ENCODE measurements at places on chromosomes 1 and 21. TPM values are rescaled to one million over a fixed set of nuclear protein-coding genes. Genes with fewer than 3 reads are reported as not detected.

DNA sequence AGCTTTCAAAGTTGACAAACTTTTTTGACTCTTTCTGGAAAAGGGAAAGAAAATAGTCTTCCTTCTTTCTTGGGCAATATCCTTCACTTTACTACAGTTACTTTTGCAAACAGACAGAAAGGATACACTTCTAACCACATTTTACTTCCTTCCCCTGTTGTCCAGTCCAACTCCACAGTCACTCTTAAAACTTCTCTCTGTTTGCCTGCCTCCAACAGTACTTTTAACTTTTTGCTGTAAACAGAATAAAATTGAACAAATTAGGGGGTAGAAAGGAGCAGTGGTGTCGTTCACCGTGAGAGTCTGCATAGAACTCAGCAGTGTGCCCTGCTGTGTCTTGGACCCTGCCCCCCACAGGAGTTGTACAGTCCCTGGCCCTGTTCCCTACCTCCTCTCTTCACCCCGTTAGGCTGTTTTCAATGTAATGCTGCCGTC lies 160.8 kb upstream of the SGIP1 start:
- H3K27ac ChIP-seq, result no peak overlapping the region
- peaks cover 17% of the 10 kb centered on the region for H3K4me1 ChIP-seq
- no peak for DNase-seq
- peaks cover 6% of the 10 kb centered on the region for H3K36me3 ChIP-seq
- H3K4me3 ChIP-seq, result no peak overlapping the region

DNA sequence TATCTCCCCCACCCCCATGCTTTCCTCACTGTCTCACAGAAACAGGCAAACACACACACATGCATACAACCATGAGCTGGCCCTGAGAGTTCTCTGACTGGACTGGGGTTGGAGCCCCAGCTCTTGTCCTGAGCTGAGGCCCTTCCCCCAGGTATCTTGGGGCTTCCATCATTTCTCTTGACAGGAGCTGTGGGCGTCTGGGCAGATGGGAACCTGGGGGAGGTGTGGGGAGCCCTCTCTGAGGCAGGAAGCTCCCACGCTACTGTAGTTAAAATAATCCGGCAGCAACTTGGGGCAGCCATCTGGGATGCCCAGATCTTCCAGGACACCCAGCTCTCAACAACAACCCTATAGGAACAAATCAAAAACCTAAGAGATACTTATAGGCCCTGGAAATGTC lies 2.7 kb upstream of the KIF21B start:
- no peak overlapping the region for H3K4me3 ChIP-seq
- no peaks in the 10 kb centered on the region for H3K27me3 ChIP-seq
- peaks cover 41% of the 10 kb centered on the region for H3K4me1 ChIP-seq
- DNase-seq, result no peak

- peaks cover 14% of the 10 kb centered on the region for H3K36me3 ChIP-seq
- DNase-seq, result peak; percentile 85
- H3K4me3 ChIP-seq, result no peak overlapping the region
Observed at GRCh38 chr1:15426492-15427279, 11.6 kb upstream of the CTRC start.

DNA sequence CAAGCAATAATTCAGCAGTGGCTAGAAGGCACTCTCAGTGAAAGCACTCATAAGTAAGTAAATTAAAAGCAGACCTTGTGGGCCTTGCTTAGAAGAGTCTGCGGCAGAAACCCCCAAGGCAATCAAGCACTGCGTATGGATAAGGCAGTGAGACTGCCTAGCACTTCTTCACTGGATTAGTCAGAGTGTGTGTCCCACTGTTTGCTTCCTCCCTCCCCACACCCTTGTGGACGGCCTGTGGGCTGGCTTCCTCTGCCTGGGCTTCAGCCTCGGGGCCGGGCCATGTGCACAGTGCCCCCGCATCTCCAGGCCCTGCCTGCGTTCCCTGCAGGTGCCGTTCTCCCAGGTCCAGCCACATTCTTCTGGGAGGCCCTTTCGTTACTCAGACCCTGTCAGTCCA lies 23.8 kb downstream of the AGT start:
- H3K27me3 ChIP-seq, result no peaks in the 10 kb centered on the region
- no peak overlapping the region for H3K4me3 ChIP-seq
- no peaks in the 10 kb centered on the region for H3K4me1 ChIP-seq

FAM177B gene
- 1.4 TPM for polyA plus RNA-seq

- H3K27me3 ChIP-seq, result no peaks in the 10 kb centered on the region
- DNase-seq, result no peak
- no peaks in the 10 kb centered on the region for H3K4me1 ChIP-seq
- H3K27ac ChIP-seq, result no peak overlapping the region
- no peak overlapping the region for H3K4me3 ChIP-seq
Observed at GRCh38 chr1:5959087-5959486, 33.1 kb downstream of the NPHP4 start.

ZNF593OS gene
- not detected for polyA plus RNA-seq

GRCh38 chr1:147851149-147851548 lies 51.4 kb upstream of the GJA8 start:
- H3K4me3 ChIP-seq, result no peak overlapping the region
- H3K27ac ChIP-seq, result no peak overlapping the region
- DNase-seq, result no peak
- H3K36me3 ChIP-seq, result no peaks in the 10 kb centered on the region

DNA sequence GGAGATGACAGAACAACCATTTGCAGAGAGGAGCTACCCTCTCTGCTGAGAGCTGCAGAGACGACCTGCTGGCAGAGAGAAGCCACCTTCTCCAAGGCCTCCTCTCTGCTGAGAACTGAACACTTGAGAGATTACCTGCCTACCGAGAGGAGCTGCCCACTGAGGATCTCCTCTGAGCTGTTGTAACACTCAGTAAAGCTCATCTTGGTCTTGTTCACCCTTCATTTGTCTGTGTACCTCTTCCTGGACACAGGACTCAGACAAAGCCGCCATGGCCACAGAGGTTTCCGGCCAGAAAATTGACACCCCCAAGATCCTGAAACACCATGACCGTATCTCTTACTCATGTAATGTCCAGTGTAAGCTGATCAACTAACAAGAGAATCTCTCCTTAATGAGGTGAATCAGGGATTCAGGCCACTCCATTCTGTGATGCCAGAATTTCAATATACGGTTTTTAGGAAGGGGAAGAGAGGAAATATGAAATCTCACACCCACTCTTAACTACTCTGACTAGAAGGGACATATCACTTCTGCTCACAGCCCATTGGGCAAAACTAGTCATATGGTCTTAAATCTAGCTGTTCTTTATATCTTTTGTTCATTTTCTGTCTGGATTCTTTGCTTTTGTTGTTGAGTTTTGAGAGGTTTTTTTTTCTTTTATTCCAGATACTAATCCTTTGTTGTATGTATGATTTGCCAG lies 83.8 kb downstream of the RHOU start:
- H3K4me3 ChIP-seq, result no peak overlapping the region
- no peak overlapping the region for H3K27ac ChIP-seq
- no peak for DNase-seq
- no peaks in the 10 kb centered on the region for H3K4me1 ChIP-seq

GRCh38 chr1:28122183-28122582 lies 33.8 kb upstream of the EYA3 start:
- no peak overlapping the region for H3K27ac ChIP-seq
- H3K36me3 ChIP-seq, result no peaks in the 10 kb centered on the region
- no peak for DNase-seq
- no peaks in the 10 kb centered on the region for H3K27me3 ChIP-seq
- no peaks in the 10 kb centered on the region for H3K4me1 ChIP-seq

GRCh38 chr1:81157686-81158085 lies 643.0 kb upstream of the ADGRL2 start:
- H3K36me3 ChIP-seq, result no peaks in the 10 kb centered on the region
- no peaks in the 10 kb centered on the region for H3K27me3 ChIP-seq
- no peak for DNase-seq
- H3K4me3 ChIP-seq, result no peak overlapping the region
- H3K4me1 ChIP-seq, result peaks cover 14% of the 10 kb centered on the region

DNA sequence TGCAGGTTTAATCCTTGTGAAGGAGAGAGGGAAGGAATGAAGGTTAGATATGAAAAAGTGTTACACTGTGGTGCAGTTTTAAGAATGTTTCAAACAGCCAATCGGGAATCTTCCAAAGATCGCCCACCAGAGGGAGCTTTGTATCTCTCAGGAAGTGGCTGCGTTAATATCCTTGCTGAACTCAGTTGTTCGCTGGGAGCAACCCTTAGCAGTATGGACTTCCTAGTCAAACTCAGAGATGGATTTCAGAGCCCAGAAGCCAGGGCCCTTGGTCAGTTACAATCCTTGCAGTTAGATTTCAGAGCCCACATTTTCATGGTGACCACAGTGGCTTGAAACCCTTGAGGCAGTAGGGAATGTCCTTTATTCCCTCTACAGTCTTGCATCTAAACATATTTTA lies 136.2 kb downstream of the NTNG1 start:
- H3K27ac ChIP-seq, result no peak overlapping the region
- no peaks in the 10 kb centered on the region for H3K27me3 ChIP-seq
- peak; percentile 60 for DNase-seq
- H3K4me1 ChIP-seq, result no peaks in the 10 kb centered on the region

PRDM15 gene
- 6.4 TPM for polyA plus RNA-seq

DNA sequence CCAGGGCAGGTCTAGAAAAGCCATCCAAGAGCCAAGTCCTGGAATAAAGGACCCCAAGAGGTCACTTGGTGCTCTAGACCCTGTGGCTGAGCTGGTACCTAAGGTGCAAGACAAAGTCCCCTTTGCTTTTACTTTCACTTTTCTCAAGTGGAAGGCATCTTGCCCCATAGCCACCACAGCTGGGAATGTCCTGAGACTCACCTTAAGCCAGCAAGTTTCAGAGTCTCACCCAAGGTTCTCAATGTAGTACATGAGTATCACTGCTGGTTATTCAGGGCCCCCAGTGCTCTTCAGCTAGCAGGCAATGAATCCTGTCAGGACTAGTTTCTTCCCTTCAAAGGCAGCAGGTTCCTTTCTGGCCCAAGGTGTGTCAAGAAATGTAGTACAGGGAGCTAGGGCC lies 67.5 kb downstream of the UROD start:
- H3K36me3 ChIP-seq, result no peaks in the 10 kb centered on the region
- DNase-seq, result no peak
- no peak overlapping the region for H3K27ac ChIP-seq
- peaks cover 1% of the 10 kb centered on the region for H3K4me1 ChIP-seq

ZNF326 gene
- 18.3 TPM for polyA plus RNA-seq

- H3K27me3 ChIP-seq, result no peaks in the 10 kb centered on the region
- no peak overlapping the region for H3K27ac ChIP-seq
- DNase-seq, result no peak
- no peaks in the 10 kb centered on the region for H3K4me1 ChIP-seq
Observed at GRCh38 chr1:227924833-227925574, 22.7 kb downstream of the WNT9A start.

CSF3R gene
- polyA plus RNA-seq, result 13.9 TPM

GABRD gene
- polyA plus RNA-seq, result 0.75 TPM
